ENCODE measurements at places on chromosomes 3 and 15. TPM values are rescaled to one million over a fixed set of nuclear protein-coding genes. Genes with fewer than 3 reads are reported as not detected.

DNA sequence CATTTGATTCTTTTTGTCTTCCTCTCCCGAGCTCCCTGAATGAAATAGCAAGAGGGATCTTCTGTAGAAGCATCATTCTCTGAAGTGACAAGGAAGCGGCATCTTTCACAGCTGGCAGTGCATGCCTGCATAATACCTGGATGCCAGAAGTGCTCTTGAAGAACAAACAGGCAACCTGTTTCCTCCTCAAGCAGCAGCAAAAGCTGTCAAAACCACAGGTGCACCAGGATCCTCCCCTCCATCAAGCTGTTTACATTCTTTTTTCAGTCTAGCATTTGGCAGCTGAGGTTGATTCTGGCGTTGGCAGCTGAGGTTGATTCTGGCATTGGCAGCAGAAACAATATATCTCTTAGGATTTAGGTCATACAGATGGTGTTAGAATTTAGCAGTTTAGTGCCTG is 979.0 kb downstream of the TUSC7 start:
- H3K4me1 ChIP-seq, result no peaks in the 10 kb centered on the region
- no peak for DNase-seq
- no peaks in the 10 kb centered on the region for H3K36me3 ChIP-seq
- H3K27ac ChIP-seq, result no peak overlapping the region
- no peak overlapping the region for H3K4me3 ChIP-seq

Gene VWA5B2
- total RNA-seq, result not detected

Gene ATP1B3
- 33.7 TPM for total RNA-seq

Gene SLC9C1
- total RNA-seq, result 0.35 TPM

Gene NR1I2
- total RNA-seq, result not detected

DNA sequence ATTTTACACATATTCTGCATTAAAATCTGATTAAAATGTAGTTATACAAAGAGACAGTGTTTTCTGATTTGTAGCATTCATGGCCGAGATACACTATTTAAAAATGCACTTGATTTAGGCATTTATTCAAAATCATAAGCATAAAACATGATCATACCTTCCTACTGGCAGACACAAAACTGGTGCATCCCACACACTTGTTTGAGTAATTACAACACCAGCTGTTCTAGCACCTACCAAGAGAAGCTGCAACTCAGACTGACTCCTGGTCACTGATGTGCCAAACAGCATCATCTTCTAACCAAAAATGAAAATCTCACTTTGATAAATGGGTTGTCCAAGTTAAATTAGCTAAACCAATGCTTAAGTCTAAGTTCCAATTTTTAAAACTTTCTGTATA is 262.7 kb upstream of the NSMCE3 start:
- H3K36me3 ChIP-seq, result no peaks in the 10 kb centered on the region
- no peak for DNase-seq
- H3K27me3 ChIP-seq, result no peaks in the 10 kb centered on the region
- peaks cover 10% of the 10 kb centered on the region for H3K4me1 ChIP-seq
- no peak overlapping the region for H3K4me3 ChIP-seq

DNA sequence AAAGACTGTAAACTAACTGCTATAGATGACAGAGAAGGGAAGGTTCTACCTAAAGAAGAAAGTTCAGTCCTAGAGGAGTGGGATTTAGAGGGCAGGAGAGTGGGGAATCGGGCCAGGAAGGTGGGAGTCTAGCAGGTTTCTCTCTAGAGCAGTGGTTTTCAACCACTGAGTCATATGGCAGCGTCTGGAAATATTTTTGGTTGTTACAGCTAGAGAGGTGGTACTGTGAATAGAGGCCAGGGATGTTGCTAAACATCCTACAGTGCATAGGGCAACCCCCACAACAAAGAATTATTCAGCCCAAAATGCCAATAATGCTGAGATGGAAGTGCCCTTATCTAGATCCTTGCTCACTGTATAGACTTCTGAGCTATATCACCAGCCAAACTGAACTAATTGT is 28.7 kb downstream of the ATP1B3 start:
- no peaks in the 10 kb centered on the region for H3K27me3 ChIP-seq
- H3K4me1 ChIP-seq, result no peaks in the 10 kb centered on the region
- H3K27ac ChIP-seq, result no peak overlapping the region
- DNase-seq, result no peak

Gene EAF2
- 1.6 TPM for total RNA-seq

Gene HDC
- not detected for total RNA-seq

- no peaks in the 10 kb centered on the region for H3K4me1 ChIP-seq
- H3K36me3 ChIP-seq, result no peaks in the 10 kb centered on the region
- no peaks in the 10 kb centered on the region for H3K27me3 ChIP-seq
- H3K4me3 ChIP-seq, result no peak overlapping the region
Measured at GRCh38 chr3:126525853-126526667, 2.1 kb downstream of the CHST13 start.

DNA sequence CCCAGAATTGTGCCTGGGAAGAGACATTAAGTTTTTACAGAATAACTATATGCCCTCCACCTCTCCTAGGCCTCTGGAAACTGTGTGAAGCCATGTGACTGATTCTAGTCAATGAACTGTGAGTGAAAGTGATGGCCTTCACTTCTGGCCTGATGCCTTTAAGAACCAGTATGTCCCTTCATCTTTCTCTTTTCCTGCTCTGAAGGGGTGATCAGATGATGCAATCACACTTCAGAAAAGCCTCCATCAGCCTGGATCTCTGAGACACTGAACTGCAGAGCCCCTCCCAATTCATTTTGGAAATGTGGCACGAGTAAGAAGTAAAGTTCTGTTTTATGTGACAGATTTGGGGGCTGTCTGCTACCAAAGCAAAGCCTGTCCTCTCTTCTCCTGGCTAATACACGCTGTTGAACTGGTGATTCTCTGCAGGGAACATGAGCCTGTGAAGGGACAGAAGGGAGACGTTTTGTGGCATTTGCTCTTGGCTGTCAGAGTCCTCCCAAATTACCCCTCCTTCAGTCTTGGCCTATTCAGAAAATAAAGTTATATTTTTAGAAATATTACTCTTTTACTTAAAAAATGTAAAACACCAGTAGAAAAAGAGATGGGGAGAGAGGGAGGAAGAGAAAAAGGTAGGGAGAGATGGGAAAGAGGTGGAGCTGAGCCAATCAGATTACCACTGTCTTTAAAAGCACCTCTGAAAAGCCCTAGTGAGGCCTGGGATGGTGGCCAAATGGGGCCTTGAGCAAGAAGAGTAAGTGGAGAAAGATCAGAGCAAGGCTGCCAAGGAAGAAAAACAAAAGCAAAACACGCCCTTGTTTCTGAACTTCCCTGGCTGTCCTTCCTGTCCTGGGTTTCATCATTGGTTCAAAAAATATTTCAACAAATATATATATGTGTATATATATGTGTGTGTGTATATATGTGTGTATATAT is 40.9 kb upstream of the RYK start:
- no peaks in the 10 kb centered on the region for H3K27me3 ChIP-seq
- no peaks in the 10 kb centered on the region for H3K36me3 ChIP-seq
- DNase-seq, result peak; percentile 84
- H3K4me3 ChIP-seq, result no peak overlapping the region
- peaks cover 17% of the 10 kb centered on the region for H3K4me1 ChIP-seq

Gene SLC38A3
- total RNA-seq, result 2.4 TPM

Gene SAMMSON
- total RNA-seq, result not detected

DNA sequence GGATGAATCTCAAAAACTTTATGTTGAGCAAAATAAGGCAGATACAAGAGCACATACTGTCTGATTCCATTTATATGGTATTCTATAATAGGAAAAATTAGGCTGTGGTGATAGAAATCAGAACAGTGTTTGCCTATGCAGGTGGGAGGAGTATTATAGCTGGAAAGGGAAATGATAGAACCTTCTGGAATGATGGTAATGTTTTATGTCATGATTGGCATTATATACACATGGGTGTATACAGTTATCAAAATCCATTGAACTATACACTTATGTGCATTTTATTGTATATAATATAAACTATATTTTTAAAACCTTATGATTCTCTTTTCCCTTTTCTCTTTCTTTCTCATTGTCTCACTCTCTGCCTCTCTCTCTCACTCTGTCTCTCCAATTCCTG is 156.1 kb downstream of the THSD4 start:
- DNase-seq, result no peak
- H3K27ac ChIP-seq, result no peak overlapping the region
- H3K4me3 ChIP-seq, result no peak overlapping the region

Gene EOMES
- total RNA-seq, result 0.16 TPM

Gene CTXND1
- total RNA-seq, result 0.22 TPM

- no peak for DNase-seq
- H3K4me1 ChIP-seq, result no peaks in the 10 kb centered on the region
- no peaks in the 10 kb centered on the region for H3K27me3 ChIP-seq
Measured at GRCh38 chr3:11128682-11129632, 25.3 kb upstream of the HRH1 start.

DNA sequence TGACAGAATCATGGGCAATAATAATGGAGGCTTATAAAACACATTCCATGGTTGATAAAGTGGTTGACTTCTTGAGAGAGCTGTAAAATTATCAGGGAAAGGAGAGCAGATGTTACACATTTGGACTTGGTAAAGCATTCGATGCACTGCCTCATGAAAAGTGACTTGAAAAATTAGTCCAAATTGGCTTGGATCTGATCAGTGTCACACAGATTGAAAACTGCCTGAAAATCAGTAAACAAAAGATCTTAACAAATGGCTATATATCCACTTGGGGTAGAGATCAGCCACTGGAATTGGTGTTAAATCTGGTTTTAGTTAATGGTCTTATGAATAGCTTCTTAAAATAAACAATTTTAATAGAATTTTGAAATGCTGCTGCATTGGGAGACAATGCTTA is 20.3 kb downstream of the SHOX2 start:
- no peaks in the 10 kb centered on the region for H3K4me1 ChIP-seq
- H3K36me3 ChIP-seq, result no peaks in the 10 kb centered on the region
- no peak for DNase-seq
- H3K27me3 ChIP-seq, result no peaks in the 10 kb centered on the region
- no peak overlapping the region for H3K27ac ChIP-seq

DNA sequence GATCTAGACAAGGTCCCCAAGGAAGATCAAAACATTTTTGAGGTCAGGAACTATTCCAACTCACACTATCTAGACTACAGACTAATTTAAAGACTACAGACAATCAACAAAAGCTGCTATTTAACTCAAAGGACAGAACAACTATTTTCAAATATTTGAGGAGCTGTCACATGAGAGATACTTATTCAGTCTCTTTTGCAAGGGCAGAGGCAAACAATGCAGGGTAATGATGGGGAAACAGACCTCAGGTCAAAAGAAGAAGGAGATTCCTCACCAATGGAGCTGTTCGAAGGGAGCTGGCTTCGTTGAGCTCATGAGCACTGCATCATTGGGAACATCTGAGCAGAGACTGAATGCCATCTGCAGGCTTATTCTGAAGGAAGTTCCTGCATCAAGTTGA is 231.9 kb downstream of the DTWD1 start:
- no peak for DNase-seq
- no peaks in the 10 kb centered on the region for H3K27me3 ChIP-seq
- H3K4me1 ChIP-seq, result peaks cover 13% of the 10 kb centered on the region
- H3K36me3 ChIP-seq, result no peaks in the 10 kb centered on the region
- no peak overlapping the region for H3K27ac ChIP-seq
- H3K4me3 ChIP-seq, result no peak overlapping the region

GRCh38 chr15:58545307-58546065 is 113.7 kb downstream of the LIPC start:
- DNase-seq, result peak; percentile 56
- H3K4me3 ChIP-seq, result no peak overlapping the region
- no peaks in the 10 kb centered on the region for H3K4me1 ChIP-seq

DNA sequence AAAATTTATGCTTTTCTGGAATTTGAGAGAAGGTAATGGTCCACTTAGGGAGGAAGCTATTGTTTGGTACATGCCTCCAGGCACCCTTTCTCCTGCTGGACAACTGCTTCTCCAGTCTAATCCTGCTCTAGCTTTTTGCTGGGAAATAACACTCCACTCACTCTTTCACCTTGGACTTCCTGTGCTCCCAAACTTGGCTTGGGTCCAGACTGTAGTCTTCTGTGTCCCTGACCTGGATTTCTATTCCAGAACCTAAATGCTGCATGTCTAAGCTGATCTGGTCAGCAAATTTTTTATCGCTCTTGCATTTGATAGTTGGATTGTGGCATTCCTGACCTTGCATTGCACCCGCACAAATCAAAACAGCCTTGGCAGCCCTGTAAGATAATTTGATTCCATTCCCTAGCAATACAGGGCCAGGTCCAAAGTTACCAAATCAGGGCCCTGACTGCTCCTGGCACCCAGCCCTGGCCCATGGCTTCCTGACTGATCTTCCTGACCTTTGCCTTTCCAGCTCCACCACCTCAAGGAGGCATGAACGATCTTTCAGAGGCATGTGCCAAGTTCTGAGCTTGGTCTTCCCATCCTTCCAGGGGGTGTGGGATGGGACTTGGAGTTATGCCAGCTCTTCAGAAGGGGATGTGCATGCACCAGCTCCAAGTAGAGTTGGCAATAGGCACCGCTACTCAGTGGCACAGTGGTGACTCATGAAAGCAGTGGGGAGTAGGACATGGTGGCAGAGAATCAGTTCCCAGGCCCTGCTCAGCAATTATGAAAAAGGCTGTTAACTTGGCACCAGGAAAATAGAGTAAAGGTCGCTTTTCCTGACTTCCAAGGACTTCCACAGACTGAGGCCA is 43.9 kb upstream of the GOLGA8J start:
- H3K36me3 ChIP-seq, result no peaks in the 10 kb centered on the region
- no peak for DNase-seq
- H3K27ac ChIP-seq, result no peak overlapping the region
- no peaks in the 10 kb centered on the region for H3K27me3 ChIP-seq
- no peaks in the 10 kb centered on the region for H3K4me1 ChIP-seq

DNA sequence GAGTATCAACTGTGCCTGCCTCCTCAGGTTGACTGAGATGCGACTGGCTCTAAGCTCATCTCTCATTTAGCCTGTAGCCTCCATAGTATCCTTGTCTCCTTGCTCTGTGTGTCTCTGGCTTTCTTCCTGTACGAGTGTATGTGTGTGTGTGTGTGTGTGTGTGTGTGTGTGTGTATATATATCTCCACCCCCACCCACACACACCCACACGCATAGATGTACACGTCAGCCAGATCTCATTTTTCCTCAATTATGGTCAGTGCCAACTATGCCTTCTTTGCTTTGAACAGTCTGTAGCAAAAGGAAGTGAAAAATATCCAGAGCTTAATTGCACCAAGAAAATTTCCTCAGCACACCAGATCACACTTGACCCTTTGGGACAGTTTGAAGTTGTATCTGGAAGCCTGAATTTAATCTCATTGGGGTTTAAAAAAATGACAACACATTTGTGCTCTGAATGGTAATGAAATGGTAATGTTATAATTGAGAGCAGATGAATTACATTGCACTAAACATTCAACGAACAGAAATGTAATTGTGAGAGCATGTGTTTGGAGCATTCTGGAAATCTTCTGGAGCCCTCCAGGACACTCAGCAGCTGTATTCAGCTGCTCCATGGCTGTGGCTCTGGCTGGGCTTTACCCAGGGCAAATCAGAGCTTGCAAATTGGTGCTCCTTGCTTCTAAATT is 63.6 kb downstream of the RYR3 start:
- no peaks in the 10 kb centered on the region for H3K4me1 ChIP-seq
- no peaks in the 10 kb centered on the region for H3K27me3 ChIP-seq
- H3K27ac ChIP-seq, result no peak overlapping the region
- H3K36me3 ChIP-seq, result no peaks in the 10 kb centered on the region

Gene CRABP1
- not detected for total RNA-seq

GRCh38 chr3:196931828-196932587 is 10.3 kb downstream of the NCBP2 start:
- no peaks in the 10 kb centered on the region for H3K4me1 ChIP-seq
- no peak overlapping the region for H3K27ac ChIP-seq
- DNase-seq, result no peak
- H3K4me3 ChIP-seq, result no peak overlapping the region
- no peaks in the 10 kb centered on the region for H3K27me3 ChIP-seq
